ENCODE measurements at places on chromosomes 5 and 9.

- no peak for DNase-seq
Observed at GRCh38 chr9:108017671-108018070, 528.1 kb upstream of the KLF4 start.

- no peak for DNase-seq
Observed at GRCh38 chr9:134273647-134274046, 52.6 kb upstream of the RXRA start.

DNA sequence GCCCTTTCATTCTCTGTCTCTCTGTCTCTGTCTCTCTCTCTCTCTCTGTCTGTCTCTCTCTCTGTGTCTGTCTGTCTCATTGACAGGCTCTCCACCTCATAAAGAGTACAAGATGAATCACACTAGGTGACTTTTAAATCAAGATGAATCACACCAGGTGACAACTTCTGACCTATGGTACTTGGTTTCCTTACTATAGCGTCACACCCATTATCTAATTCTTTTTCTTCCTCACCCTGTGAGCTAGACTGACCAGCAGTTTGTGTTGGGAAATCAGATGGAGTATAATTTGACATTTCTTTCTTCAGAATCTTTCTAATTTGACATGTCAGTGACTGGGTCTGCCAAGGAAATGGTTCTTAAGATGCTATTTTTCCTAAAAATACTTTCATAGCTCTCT lies 232.9 kb downstream of the ARRDC3 start:
- DNase-seq = no peak

DNA sequence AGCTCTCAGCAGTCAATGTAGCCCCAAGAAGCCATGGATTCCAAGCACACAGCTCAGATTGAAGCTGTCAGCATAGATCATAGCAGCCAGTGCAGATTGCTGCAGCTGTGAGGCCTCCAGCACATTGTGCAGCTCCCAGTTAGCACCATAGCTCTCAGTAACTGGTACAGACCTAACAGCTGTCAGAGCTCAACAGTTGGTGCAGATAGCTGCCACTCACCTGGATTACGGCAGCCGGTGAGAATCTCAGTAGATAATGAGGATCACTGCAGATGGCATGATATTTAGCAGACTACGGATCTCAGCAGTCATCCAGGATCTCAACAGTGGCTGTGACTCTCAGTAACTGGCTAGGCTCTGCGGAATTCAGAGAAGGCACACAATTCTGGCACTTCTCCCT lies 500.4 kb downstream of the TUSC1 start:
- no peak for DNase-seq

DNA sequence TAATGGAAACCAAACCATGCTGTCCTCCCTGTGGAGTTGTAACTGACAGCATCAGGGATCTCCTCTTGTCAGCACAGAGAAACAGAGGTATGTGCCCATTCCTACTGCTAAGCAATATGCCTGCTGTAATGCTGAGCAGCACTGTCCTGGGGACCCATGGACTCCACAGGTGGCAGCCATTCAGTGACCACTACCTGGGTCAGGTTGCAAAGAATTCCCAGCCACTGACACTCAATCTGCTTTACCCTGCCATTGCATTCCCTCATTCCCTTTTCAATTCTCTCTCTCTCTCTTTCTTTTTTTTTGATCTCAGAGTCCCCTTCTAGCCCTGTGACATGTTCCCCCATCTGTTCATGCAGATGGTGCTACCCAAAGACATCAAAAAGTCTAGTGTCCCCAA lies 104.1 kb downstream of the GABRB2 start:
- DNase-seq = no peak

GRCh38 chr9:105355781-105356180 lies 92.1 kb upstream of the FSD1L start:
- DNase-seq = no peak

DNA sequence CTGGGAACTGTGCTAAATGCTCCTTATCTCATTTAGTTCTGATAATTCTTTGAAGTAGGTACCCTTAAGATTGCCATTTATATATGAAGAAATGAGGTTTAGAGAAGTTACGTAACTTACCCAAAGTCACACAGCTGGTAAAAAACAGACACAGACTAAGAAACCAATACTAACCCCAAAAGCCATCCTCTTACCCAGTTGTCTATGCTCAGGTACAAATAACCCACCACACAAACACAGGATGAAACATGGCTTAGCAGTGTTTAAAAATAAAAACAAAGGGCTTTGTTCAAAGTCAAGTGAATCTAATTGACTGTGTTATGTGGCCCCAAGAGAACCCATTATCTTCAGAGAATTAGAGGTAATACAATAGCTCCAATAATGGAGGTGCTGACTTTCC lies 37.0 kb upstream of the IL7R start:
- no peak for DNase-seq

DNA sequence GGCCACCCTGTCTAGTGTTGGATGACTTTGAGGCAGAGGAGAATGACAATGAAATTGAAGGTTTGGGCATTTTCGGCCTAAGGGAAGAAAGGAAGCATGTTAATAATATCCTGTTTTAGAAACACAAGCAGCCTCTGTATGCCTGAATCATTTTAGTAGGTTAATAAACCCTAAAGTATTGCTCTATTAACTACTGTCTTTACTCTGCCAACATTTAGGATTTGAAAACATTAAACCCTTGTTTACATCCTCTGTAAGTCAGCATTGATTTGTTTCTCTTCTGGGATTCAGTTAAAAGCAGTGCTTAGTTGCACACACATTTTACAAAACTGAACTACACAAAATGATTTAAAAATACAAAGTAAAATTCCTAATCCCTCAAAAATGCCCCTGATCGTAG lies 358.9 kb downstream of the ARRDC3 start:
- no peak for DNase-seq

- no peak for DNase-seq
Observed at GRCh38 chr5:94309141-94309540, 309.3 kb downstream of the KIAA0825 start.

DNA sequence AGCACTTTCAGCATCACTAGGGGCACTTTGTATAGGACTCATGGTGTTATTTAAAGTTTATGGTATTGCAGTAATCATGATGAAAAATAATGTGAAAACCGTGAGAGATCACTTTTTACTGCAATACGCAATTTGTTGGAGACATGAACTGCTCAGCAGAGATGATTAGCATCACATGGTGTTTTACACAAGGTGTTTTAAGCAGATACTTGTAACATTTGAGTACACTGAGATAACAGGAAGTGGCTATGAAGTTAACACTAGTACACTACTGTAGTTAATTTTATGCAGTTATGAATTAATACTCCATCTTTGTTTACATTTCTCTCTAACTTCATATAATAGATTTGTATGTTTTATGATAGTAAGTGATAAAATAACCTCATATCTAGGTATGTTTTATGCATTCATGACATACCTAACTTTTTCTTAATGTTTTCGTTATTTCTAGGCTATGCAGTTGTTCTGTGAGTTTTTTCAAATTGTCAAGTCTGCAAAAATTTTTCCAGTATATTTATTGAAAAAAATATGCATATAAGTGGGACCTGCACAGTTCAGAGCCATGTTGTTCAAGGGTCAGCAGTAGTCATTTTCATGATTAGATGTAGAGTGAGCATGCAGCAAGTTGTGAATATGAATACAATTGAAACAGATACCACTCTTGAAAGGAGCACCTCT lies 13.0 kb downstream of the SUB1 start:
- no peak for DNase-seq

- DNase-seq = no peak
Observed at GRCh38 chr9:127092041-127092608, 30.3 kb downstream of the ANGPTL2 start.

DNA sequence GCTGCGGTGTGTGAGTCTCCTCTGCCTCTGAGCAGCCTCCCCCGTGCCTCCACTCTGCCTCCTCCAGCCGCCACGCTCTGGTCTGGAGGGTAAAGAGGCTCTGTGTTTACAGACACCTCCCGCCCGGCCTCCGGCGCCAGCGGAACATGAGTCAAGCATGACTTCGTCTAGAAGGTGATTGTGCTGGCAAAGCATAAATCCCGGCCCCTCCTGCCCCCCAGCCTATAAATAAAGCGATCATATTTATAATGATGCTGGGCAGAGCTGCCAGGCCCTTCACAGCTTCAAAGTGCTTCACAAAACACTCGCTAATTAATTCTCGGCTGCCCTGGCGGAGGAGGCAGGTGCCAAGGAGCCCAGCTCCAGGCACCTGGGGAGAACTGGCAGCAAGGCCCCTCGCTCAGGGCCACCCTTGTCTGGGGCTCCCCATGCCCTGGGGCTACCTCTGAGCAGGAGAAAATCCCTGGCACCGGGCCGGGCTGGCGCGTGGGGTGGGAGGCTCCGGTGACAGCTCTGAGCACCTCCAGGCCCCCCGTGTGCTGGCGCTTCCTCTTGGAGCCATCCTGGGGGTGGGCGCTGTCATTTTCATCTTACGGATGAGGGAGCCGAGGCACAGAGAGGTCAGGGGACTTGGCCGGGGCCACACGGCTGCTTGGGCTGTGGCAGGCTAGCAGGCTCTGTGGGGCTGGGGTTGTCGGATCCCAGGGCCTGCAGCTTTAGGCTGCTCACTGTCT lies 87.8 kb downstream of the RXRA start:
- no peak for DNase-seq

DNA sequence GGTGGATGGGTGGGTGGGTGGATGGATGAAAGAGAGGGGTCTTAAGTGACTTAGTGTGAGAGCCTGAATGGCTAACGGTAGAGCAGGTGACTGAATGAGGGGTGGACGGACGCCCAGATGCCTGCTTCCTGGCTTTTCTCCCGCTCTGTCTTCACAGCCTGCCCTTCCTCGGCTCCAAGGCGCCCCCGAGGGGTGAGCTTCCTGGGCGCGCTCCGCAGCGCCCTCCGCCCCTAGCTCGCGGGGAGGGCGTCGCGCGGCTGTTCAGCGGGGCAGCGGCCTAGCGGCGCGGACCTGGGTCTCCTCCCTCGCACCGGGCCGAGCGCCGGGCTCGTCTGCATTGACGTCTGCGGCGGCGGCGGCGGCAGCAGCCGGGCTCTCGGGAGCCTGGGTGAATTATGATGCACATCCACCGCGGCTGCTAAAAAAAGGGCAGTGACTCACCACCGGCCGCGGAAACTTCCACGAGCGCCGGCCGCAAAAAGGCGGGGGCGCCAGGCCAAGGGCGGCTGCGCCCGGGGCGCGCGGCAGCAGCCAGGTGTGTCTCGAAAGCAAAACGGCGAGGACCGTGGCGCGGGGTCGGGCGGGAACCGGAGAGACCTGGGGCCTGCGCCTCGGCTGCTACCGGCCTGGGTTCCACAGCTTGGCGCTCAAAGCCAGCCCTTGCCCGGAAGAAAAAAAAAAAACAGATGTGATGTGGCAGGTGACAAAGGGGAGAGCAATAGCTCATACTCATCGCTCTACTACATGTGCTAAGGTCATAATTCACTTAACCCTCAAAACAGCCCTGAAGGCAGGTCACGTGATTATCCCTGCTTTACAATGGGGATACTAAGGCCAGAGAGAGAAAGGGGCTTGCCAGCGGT lies 143.0 kb upstream of the ADRA1B start:
- DNase-seq = peak; percentile 82

- DNase-seq = no peak
Observed at GRCh38 chr5:147509041-147509709, 693 bp downstream of the DPYSL3 start.

All from activated CD8-positive, alpha-beta memory T cell treated with anti-CD3 and anti-CD28 coated beads, Interleukin-2, amount 10 ng/mL, durations not matched to agents 7 days and 5 days (primary cell).